ENCODE measurements at places on chromosomes 6 and 20. TPM values are rescaled to one million over a fixed set of nuclear protein-coding genes. Genes with fewer than 3 reads are reported as not detected.

GRCh38 chr6:137868721-137869548, 1.9 kb downstream of the TNFAIP3 start:
- peak overlapping the region; percentile 92 for H3K27ac ChIP-seq
- no peak for DNase-seq
- H3K36me3 ChIP-seq, result peaks cover 27% of the 10 kb centered on the region
- no peaks in the 10 kb centered on the region for H3K27me3 ChIP-seq
- H3K4me3 ChIP-seq, result peak overlapping the region; percentile 92
- H3K4me1 ChIP-seq, result peaks cover 77% of the 10 kb centered on the region

DNA sequence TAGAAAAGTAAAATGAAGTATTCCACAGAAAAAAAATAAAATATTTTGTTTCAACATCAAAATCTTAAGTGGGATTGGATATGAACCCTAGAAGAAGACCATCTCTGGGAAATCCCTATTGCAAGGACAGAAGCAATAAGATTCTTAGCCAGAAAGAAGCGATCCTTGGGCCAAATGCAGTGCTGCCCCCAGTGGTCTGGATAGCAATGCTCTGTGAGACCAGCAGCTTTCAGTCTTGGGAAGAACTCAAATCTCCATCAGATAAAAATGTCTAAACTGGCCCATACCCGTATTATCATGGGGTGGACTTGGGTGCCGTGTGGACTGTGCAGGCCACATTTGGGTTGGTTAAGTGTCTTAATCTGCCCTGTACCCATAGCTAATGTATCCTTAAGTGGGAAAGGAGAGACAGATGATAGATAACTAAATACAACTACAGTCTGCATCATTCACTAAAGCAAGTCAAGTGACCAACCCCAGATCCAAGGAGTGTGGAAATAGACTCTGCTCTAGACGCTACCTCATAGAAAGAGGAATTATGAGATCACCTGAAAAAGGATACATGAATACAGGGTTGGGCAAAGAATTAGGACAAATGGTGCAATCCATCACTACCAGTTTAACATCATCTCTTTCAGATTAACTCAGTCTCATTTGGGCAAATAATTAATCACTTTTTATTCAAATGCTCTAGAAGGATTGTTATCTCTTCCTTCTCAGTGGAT, 38.9 kb upstream of the SNAP25 start:
- DNase-seq, result peak; percentile 19
- no peaks in the 10 kb centered on the region for H3K36me3 ChIP-seq
- H3K27ac ChIP-seq, result no peak overlapping the region
- no peak overlapping the region for H3K4me3 ChIP-seq
- H3K27me3 ChIP-seq, result no peaks in the 10 kb centered on the region

- DNase-seq, result no peak
- H3K4me1 ChIP-seq, result peaks cover 43% of the 10 kb centered on the region
- H3K27me3 ChIP-seq, result no peaks in the 10 kb centered on the region
- no peak overlapping the region for H3K27ac ChIP-seq
These were observed 693 bp downstream of the FAM50B start for GRCh38 chr6:3849681-3850450.

DNA sequence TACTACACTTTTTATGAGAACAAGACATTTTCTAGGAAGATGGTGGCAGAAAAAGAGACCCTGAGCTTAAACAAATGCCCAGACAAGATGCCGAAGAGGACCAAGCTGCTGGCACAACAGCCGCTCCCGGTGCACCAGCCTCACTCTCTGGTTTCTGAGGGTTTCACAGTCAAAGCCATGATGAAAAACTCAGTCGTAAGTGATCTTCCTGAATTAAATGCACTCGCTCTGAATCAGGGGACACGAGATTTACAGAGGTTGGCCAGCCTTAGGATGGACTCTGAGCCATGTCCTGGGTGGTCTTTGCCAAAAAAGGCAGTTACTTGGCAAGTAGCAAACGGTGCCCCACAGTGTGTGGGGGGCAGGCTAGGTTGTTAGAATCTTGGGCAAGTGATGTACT, 423 bp downstream of the PACRG start:
- no peaks in the 10 kb centered on the region for H3K27me3 ChIP-seq
- no peaks in the 10 kb centered on the region for H3K36me3 ChIP-seq
- H3K4me3 ChIP-seq, result no peak overlapping the region
- H3K4me1 ChIP-seq, result peaks cover 14% of the 10 kb centered on the region
- H3K27ac ChIP-seq, result peak overlapping the region; percentile 4

- H3K36me3 ChIP-seq, result no peaks in the 10 kb centered on the region
- no peak overlapping the region for H3K4me3 ChIP-seq
- H3K4me1 ChIP-seq, result no peaks in the 10 kb centered on the region
- H3K27me3 ChIP-seq, result peaks cover 33% of the 10 kb centered on the region
- DNase-seq, result no peak
These were observed 55.4 kb downstream of the PREX1 start for GRCh38 chr20:48772183-48772976.

DNA sequence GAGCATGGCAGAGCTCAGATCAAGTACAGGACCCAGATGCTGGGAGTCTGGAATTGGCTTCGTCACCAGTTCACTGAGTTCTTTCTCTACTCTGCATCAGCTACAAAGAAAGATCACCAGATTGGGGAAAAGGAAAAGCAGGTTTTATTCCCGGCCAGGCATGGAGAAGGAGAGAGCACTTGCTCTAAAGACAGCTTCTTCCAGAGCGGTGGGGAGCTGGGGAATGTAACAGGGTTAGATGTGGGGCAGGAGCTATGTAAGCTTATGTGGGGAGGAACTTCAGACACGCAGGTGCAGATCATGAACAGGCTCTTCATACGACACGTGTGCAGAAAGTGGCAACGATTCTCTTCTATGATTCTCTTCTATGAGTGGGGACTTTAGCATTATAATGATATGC, 4.9 kb upstream of the ACSS1 start:
- no peak overlapping the region for H3K4me3 ChIP-seq
- no peak overlapping the region for H3K27ac ChIP-seq
- peaks cover 25% of the 10 kb centered on the region for H3K27me3 ChIP-seq
- no peak for DNase-seq
- peaks cover 84% of the 10 kb centered on the region for H3K4me1 ChIP-seq

- no peak overlapping the region for H3K4me3 ChIP-seq
- no peaks in the 10 kb centered on the region for H3K27me3 ChIP-seq
- no peaks in the 10 kb centered on the region for H3K36me3 ChIP-seq
- H3K4me1 ChIP-seq, result peaks cover 14% of the 10 kb centered on the region
These were observed 52.6 kb downstream of the BMP5 start for GRCh38 chr6:55822815-55823214.

KHDC1L gene
- total RNA-seq, result not detected

ERVFRD-1 gene
- total RNA-seq, result not detected

OR2J3 gene
- not detected for total RNA-seq

RAD21L1 gene
- total RNA-seq, result not detected
